ENCODE measurements at places on chromosomes 5 and 9.

DNA sequence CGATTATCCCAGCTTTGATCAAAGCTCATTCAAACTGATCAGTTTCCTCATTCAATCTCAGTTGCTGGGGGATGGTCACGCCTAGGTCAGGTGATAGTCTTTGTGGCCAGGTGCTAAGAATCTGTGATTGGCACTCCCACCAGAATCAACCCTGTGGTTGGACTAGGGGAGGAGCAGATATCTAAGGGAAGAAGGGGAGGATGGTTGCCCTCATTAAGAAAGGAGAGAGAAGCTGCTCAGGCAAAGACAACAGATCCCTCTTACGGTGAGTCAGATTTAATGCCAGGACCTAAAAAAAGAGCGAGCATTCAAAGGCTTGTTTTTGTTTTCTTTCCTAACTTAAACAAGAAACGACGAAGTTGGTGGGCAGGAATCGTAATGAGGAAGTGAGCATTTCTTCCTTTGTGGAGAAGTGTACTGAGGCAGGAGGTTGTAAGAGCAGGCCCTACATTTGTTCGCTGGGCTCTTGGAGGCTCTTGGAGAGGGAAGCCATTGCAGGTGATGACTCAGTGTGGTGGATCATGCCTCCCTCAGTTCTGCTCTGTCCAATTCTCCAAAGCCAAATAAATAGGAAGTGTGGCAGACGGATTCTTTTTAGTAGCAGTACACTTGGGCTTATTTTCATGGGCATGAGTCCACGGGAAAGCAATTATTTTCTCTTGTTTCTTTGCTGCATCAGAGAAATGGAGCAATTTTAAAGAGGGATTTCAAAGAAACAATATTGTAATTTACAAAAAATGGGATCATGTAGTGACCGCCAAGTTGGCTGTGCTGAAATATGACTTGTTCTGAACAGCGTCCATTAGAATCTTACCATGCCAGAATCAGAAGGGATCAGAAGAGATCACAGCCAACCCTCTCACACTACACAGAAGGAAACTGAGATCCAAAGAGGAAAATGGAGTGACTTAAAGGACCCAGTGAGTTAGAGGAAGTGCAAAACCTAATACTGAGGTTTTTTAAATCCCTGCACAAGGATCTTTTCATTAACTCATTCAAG lies 18.7 kb upstream of the TGFBR1 start:
- no peak for DNase-seq

GRCh38 chr9:128025736-128026135 lies 41.4 kb downstream of the NAIF1 start:
- DNase-seq = no peak

DNA sequence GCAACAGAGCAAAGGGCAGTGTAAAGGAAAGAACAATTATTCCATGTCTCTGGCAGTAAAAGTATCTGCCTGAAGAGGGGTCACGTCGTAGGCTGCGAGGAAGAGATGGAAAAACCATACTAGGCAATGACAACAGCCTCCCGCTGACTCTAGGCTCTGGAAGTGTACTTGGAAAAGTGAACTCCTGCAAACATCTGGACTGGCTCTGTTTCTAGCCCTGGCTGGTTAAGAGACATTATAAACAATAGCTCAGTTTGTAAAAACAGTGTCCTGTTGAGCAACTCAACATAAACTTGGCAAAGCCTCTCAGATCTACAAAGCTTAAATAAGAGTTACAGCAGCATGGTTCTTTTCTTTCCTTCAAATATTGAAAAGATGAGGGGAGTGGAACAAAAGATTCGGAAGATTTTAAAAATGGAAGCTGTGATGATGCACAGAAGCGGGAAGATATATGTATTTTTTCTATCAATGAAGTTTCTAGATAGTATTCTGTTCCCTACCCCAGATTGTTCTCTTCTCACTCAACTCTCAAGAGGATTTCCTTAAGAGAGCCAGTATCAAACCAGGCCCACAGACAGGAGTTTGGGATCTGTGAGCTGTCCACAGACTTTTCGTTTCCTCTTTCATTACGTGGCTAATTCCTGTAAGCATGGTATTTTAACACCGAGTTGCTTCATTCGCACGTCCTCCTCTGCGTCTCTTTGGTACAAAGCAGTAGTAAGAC lies 79.4 kb downstream of the SPTLC1 start:
- DNase-seq = no peak

DNA sequence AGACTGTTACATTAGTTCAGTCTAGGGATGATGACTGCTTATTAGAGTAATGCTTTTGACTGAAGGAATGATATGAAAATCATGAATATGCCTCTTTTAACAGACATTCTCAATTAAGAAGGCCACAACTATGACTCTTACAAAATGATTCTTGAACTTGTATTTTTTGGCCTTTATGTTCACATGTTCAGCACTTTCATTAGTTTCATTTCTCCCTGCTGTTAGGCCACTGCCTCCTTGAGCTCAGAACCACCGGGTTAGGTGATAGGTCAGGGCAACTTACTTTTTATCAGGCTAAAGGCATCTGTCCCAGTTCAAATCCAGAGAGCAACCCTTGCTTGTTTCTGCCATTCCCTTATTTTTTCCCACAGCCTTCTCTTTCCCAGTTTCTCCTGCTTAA lies 235.2 kb upstream of the ELL2 start:
- DNase-seq = no peak

DNA sequence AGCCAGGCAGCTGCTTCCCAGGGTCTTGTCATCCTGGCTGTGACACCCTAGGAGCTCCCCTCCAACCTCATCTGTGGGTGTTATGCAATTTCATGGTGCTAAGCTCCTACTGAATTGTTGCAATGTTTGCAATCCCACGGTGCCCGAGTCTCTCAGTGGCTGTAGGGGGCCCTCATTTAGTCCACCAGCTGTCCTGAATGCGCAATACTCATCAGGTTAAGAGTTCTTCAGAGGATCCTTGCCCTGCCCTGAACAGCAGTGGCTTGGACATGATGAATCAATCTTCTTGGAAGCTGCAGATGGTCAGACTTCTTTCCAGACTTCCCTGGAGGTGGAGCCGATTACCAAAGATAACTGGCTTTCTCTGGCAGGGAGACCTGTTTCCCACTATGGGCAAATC lies 584.1 kb downstream of the CCDC171 start:
- no peak for DNase-seq

GRCh38 chr5:69502367-69502766 lies 9.8 kb downstream of the OCLN start:
- DNase-seq = no peak

GRCh38 chr5:142484821-142485387 lies 160.1 kb upstream of the SPRY4 start:
- DNase-seq = no peak

- no peak for DNase-seq
Observed at GRCh38 chr5:171131497-171131896, 177.6 kb upstream of the TLX3 start.

- DNase-seq = no peak
Observed at GRCh38 chr5:112208699-112209615, 210.1 kb downstream of the EPB41L4A start.

GRCh38 chr5:6495433-6496206 lies 47.0 kb downstream of the UBE2QL1 start:
- DNase-seq = no peak
